ENCODE measurements at places on chromosomes 4 and X.

GRCh38 chr4:168527560-168527959 is 30.7 kb downstream of the PALLD start:
- no peak for DNase-seq

DNA sequence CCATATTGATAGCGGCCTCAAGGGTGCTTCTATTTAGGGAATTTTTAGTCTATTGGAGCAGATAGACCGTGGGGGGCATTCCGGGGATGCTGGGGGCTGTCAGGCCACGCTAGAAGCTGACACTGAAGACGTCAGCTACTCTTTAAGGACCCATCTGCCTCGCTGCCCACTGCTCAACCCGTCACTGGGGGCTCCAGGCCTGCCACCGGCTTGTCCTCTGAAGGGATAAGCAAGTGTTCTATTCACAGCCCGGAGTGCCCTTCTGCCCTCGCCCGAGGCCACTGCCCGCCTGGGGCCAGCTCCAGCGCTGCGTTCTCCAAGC is 679 bp upstream of the MSL3 start:
- no peak for DNase-seq

GRCh38 chr4:150387981-150388380 is 194.0 kb upstream of the MAB21L2 start:
- no peak for DNase-seq

- DNase-seq = no peak
Measured at GRCh38 chrX:46876901-46877300, 35.3 kb upstream of the JADE3 start.

DNA sequence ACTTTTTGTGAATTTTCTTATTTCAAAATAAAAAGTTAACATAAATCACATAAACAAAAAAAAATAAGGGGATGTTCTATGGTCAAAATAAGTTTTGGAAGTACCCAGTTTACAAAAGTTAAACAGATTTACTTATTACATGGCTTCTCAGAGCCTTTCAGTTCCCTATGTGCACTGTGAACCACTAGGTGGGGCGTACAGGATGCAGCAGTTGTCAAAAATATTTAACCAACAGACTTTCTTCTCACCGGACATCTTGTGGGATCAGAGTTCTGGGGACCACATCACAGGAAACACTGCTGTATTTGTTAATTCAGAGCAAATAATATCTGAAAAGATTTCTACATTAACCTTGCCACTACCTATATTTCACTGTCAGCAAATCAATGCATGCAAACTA is 74.1 kb downstream of the SMARCA1 start:
- DNase-seq = no peak

GRCh38 chr4:23279377-23279986 is 586.7 kb downstream of the GBA3 start:
- DNase-seq = no peak

DNA sequence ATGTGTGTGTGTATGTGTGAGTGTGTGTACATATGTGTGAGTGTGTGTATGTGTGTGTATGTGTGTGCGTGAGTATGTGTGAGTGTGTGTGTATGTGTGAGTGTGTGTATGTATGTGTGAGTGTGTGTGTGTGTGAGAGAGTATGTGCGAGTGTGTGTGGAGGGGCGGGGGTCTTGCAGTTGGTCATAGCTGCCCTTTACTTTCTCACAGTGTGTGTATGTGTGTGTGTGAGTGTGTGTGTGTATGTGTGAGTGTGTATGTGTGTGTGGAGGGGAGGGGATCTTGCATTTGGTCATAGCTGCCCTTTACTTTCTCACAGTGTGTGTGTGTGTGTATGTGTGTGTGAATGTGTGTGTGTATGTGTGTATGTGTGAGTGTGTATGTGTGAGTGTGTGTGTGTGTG is 74.8 kb upstream of the ENPP6 start:
- DNase-seq = no peak

GRCh38 chr4:82706349-82707000 is 92.1 kb downstream of the SCD5 start:
- no peak for DNase-seq
